ENCODE measurements at places on chromosomes 11 and 22. TPM values are rescaled to one million over a fixed set of nuclear protein-coding genes. Genes with fewer than 3 reads are reported as not detected.

The TMEM191C gene
- total RNA-seq: not detected

The MMP13 gene
- not detected for total RNA-seq

The PHLDA2 gene
- 1.9 TPM for total RNA-seq

The SAA2 gene
- not detected for total RNA-seq

The TNNI2 gene
- 3,551 TPM for total RNA-seq

The FOSL1 gene
- 0.21 TPM for total RNA-seq

The SLC29A2 gene
- 10.2 TPM for total RNA-seq

The SMIM35 gene
- total RNA-seq: not detected

The OR10A2 gene
- total RNA-seq: not detected

The CARD16 gene
- 3.3 TPM for total RNA-seq

The HEPHL1 gene
- not detected for total RNA-seq

The OR5P2 gene
- total RNA-seq: not detected

Data from tongue (tissue), 3 donors.